ENCODE measurements at places on chromosomes 6 and 20. TPM values are rescaled to one million over a fixed set of nuclear protein-coding genes. Genes with fewer than 3 reads are reported as not detected.

Gene SPAG4
- 0.89 TPM for total RNA-seq

Gene BMP5
- not detected for total RNA-seq

Gene ADGRF5
- 4.7 TPM for total RNA-seq

Gene PPIL6
- 7.9 TPM for total RNA-seq

Gene PIGT
- 77.8 TPM for total RNA-seq

Gene BTN1A1
- total RNA-seq = not detected

Gene ZBTB12
- 1.9 TPM for total RNA-seq

DNA sequence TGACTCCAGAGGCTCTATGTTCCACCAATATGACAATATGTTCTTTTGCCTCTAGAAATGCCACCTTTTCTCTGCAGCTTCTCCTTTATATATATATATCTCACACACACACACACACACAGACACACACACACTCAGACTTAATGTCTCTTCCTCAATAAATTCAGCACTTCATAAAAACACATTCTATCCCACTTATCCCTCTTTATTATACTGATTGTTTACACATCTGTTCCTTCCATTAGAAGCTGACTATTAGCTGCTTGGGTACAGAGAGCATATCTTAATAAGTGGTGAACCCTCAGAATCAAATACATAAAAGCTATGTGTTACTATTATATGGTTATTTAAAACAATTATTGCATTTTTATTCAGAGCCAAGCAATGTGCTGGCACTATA lies 23.3 kb downstream of the NRSN1 start:
- H3K27me3 ChIP-seq = no peaks in the 10 kb centered on the region
- H3K27ac ChIP-seq = no peak overlapping the region
- no peak overlapping the region for H3K4me3 ChIP-seq
- no peak for DNase-seq
- H3K36me3 ChIP-seq = no peaks in the 10 kb centered on the region
- no peaks in the 10 kb centered on the region for H3K4me1 ChIP-seq

- H3K36me3 ChIP-seq = no peaks in the 10 kb centered on the region
- no peak overlapping the region for H3K27ac ChIP-seq
- no peak overlapping the region for H3K4me3 ChIP-seq
- DNase-seq = no peak
Observed at GRCh38 chr6:167829513-167829912, 2.8 kb downstream of the AFDN start.

DNA sequence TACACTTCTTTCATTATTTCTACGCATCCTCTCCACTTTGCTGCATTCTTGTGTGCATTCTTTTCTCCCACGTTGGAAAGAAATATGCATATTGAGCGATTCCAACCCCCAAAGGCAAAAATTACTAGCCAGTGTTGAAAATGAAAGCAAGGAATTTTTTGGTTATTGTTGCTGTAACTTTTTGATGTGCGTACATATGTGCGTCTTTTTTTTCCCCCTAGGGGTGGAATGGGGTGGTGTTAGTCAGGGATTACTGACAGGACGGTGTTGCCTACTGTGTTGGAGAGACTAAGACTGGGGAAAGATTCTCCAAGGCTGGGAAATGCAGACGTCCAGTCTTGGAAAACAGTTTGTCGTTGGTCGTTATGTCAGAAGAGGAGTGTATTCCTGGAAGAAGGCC lies 44.2 kb upstream of the ESR1 start:
- H3K4me1 ChIP-seq = peaks cover 16% of the 10 kb centered on the region
- H3K27ac ChIP-seq = peak overlapping the region; percentile 64
- peak overlapping the region; percentile 34 for H3K4me3 ChIP-seq
- DNase-seq = no peak
- H3K27me3 ChIP-seq = no peaks in the 10 kb centered on the region

DNA sequence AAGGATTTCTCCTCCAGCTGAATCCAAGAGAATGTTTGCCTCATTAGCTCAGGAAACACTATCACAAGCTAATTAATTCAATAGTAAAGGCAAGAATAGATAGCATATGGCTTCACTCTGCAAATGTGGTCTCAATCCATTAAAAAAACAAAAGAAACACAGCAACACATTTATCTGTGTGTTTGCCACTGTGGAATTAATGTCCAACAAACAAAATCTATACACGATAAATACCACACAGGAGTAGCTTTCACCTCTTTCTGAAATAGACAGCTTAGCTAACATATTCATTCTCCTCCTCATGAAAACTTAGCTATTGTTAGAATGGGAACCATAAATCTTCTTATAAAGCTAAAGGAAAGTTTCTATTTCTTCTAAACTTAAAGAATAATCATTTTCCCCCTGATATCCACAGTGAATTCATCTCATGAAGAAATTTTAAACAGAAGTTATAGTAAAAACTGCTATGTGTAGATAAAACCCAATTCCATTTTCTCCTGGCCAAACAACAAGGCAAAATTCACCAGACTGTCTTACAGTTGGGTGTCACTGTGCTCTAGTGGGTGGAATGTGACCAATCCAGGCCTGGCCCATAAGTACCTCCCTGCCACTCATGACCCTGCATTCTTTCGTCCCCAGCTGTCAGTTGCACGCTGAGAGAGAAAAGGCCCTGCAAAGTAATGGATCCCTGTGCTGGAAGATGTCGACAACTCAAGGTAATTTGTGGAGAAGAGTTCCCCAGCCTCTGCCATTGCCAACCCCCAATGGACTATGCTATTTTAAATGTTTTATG lies 92.9 kb upstream of the NRSN1 start:
- no peaks in the 10 kb centered on the region for H3K4me1 ChIP-seq
- H3K27ac ChIP-seq = no peak overlapping the region
- DNase-seq = no peak
- no peak overlapping the region for H3K4me3 ChIP-seq

- no peak overlapping the region for H3K27ac ChIP-seq
- DNase-seq = no peak
- peaks cover 9% of the 10 kb centered on the region for H3K4me1 ChIP-seq
- H3K4me3 ChIP-seq = no peak overlapping the region
- peaks cover 7% of the 10 kb centered on the region for H3K36me3 ChIP-seq
Observed at GRCh38 chr6:37920667-37921066, 101.1 kb downstream of the ZFAND3 start.

DNA sequence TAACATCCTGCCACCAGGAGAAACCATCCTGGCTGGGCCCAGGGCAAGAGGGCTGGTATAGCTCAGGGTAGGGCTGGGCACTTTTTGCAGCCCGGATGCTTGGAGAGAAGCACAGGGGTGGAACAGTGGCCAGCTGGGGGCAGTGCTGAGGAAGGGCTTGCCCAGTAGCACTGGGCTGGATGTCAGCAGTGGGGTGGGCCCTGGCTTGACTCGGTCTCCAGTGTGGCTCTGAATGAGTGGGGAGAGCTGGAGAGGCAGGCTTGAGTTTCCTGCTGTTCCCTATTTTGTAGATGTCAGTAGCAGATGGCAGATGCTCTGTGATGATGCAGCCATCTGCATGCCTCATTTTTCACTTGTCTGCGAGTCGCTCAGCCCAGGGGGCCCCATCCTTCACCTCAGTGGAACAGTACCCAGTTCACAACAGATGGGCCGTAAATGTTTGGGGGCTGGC lies 56.3 kb upstream of the TULP1 start:
- H3K27me3 ChIP-seq = no peaks in the 10 kb centered on the region
- DNase-seq = peak; percentile 86
- H3K4me1 ChIP-seq = no peaks in the 10 kb centered on the region
- H3K36me3 ChIP-seq = peaks cover 18% of the 10 kb centered on the region

- H3K4me3 ChIP-seq = peak overlapping the region; percentile 89
- peaks cover 11% of the 10 kb centered on the region for H3K36me3 ChIP-seq
- DNase-seq = no peak
- H3K4me1 ChIP-seq = peaks cover 19% of the 10 kb centered on the region
- H3K27ac ChIP-seq = peak overlapping the region; percentile 80
Observed at GRCh38 chr20:3208786-3209256, 477 bp upstream of the ITPA start.

GRCh38 chr6:104212977-104213668 lies 646.6 kb downstream of the HACE1 start:
- H3K4me1 ChIP-seq = no peaks in the 10 kb centered on the region
- H3K27me3 ChIP-seq = no peaks in the 10 kb centered on the region
- H3K4me3 ChIP-seq = no peak overlapping the region
- H3K27ac ChIP-seq = no peak overlapping the region
- DNase-seq = no peak

GRCh38 chr20:23959054-23959453 lies 29.5 kb downstream of the GGTLC1 start:
- no peaks in the 10 kb centered on the region for H3K27me3 ChIP-seq
- no peak overlapping the region for H3K4me3 ChIP-seq
- no peaks in the 10 kb centered on the region for H3K4me1 ChIP-seq
- no peak overlapping the region for H3K27ac ChIP-seq
- no peak for DNase-seq

DNA sequence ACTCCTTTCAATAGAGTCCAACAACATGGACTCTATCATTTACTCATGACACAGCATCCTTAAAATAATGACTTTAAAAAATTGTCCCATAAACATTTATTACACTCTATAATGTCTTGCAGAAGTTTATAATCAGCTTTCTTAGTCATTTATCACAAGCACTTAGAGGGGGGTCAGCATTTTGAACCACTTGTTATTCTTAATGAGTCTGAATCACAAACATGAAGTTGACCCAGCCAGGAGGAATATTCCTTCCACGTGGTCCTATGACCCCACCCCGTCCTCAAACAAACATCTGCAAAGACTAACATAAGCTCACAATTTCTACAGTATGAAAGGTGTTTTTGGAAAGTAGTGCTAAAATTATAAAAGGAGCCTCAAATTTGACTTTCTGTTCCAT lies 91.1 kb downstream of the MTFR2 start:
- no peaks in the 10 kb centered on the region for H3K4me1 ChIP-seq
- H3K27me3 ChIP-seq = no peaks in the 10 kb centered on the region
- DNase-seq = no peak
- no peak overlapping the region for H3K27ac ChIP-seq
- no peak overlapping the region for H3K4me3 ChIP-seq

DNA sequence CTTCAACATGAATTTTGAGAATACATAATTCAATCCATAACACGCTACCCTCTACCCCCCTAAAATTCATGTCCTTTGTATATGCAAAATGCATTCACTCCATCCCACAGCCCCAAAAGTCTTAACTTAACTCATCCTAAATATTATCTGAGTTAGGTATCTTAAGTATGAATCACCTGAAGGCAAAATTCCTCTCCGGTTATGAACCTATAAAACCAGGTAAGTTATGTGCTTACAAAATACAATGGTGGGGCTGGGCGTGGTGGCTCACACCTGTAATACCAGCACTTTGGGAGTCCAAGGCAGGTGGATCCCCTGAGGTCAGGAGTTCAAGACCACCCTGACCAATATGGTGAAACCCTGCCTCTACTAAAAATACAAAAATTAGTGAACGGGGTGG lies 23.5 kb upstream of the PRSS35 start:
- no peak overlapping the region for H3K4me3 ChIP-seq
- no peaks in the 10 kb centered on the region for H3K4me1 ChIP-seq
- no peak for DNase-seq
- no peak overlapping the region for H3K27ac ChIP-seq
- no peaks in the 10 kb centered on the region for H3K36me3 ChIP-seq

GRCh38 chr20:37209661-37210314 lies 30.4 kb upstream of the MROH8 start:
- no peaks in the 10 kb centered on the region for H3K27me3 ChIP-seq
- no peak overlapping the region for H3K4me3 ChIP-seq
- no peaks in the 10 kb centered on the region for H3K4me1 ChIP-seq
- DNase-seq = no peak

- H3K27me3 ChIP-seq = peaks cover 9% of the 10 kb centered on the region
- DNase-seq = no peak
- no peak overlapping the region for H3K4me3 ChIP-seq
- no peaks in the 10 kb centered on the region for H3K36me3 ChIP-seq
- no peak overlapping the region for H3K27ac ChIP-seq
Observed at GRCh38 chr6:26296556-26296856, 68.5 kb upstream of the BTN3A2 start.

DNA sequence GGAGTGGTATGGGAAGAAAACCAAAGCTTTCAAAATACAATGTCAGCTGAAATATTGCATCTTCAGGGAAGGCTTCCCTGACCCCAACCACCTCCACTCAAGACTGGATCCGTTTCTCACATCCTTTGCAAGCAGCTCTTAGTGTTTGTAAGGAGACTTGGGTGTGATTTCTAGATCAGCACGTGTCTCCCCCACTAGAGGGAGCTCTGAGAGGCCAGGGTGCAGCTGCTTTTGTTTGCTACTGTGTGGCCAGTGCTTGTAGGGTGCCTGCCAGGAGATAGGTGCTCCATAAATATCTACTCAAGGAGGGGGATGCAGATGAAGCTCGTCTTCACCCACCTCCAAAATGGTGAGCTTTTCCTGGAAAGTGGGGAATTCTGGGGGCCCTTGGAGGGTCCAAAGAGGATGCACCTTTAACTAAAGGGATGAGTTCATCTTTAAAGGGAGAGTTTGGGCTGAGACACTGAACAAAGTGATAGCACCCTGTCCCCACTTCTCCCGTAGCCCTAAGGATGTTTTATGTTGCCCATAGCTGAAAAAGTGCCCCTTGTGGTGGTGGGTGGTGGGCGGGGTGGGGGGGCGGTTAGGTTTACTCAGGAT lies 52.6 kb upstream of the MAFB start:
- no peaks in the 10 kb centered on the region for H3K36me3 ChIP-seq
- DNase-seq = no peak
- no peak overlapping the region for H3K27ac ChIP-seq
- no peaks in the 10 kb centered on the region for H3K4me1 ChIP-seq
- H3K4me3 ChIP-seq = no peak overlapping the region

GRCh38 chr6:43220439-43220951 lies 8.8 kb downstream of the DNPH1 start:
- DNase-seq = no peak
- H3K36me3 ChIP-seq = peaks cover 64% of the 10 kb centered on the region
- no peak overlapping the region for H3K27ac ChIP-seq
- H3K4me3 ChIP-seq = no peak overlapping the region
- peaks cover 15% of the 10 kb centered on the region for H3K4me1 ChIP-seq
- no peaks in the 10 kb centered on the region for H3K27me3 ChIP-seq

DNA sequence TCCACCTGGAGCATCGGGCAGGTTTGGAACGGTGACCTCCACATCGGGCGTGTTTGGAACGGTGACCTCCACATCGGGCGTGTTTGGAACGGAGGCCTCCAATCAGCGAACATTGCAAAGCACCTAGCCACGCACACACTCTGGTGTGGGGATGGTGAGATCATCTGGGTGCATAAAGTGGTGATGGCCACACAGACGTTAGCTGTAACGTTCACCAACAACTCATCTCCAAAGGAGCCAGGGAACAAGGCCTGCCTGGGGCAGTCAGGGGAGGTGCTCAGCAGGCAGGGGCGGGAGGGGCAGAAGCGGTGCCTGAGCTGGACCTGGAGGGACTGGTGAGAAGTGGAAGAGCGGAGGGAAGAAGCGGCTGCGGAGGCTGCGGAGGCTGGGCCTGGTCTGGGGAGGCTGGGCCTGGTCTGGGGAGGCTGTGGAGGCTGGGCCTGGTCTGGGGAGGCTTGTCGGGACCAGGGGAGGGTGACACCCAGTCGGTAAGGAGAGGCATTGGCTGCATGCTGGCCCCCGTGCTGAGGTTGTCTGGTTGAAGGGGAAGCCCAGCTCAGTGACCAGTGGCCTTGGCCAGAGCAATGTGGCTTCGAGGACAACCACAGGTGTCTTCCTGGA lies 89.9 kb downstream of the PSMB1 start:
- no peak for DNase-seq
- H3K27me3 ChIP-seq = peaks cover 3% of the 10 kb centered on the region
- H3K27ac ChIP-seq = no peak overlapping the region
- no peaks in the 10 kb centered on the region for H3K36me3 ChIP-seq
